ENCODE measurements at places on chromosomes 2 and 18. TPM values are rescaled to one million over a fixed set of nuclear protein-coding genes. Genes with fewer than 3 reads are reported as not detected.

The SLC4A5 gene
- 0.93 TPM for total RNA-seq

- no peak overlapping the region for H3K4me3 ChIP-seq
- H3K27me3 ChIP-seq, result no peaks in the 10 kb centered on the region
- no peaks in the 10 kb centered on the region for H3K4me1 ChIP-seq
- no peak overlapping the region for H3K27ac ChIP-seq
- DNase-seq, result no peak
- no peaks in the 10 kb centered on the region for H3K36me3 ChIP-seq
Observed at GRCh38 chr2:120858361-120859106, 122.9 kb downstream of the GLI2 start.

GRCh38 chr2:9753276-9753600 is 90.0 kb upstream of the TAF1B start:
- H3K27me3 ChIP-seq, result peaks cover 32% of the 10 kb centered on the region
- DNase-seq, result peak; percentile 83
- H3K36me3 ChIP-seq, result no peaks in the 10 kb centered on the region
- peak overlapping the region; percentile 56 for H3K4me3 ChIP-seq
- H3K4me1 ChIP-seq, result peaks cover 59% of the 10 kb centered on the region

GRCh38 chr2:111162718-111163331 is 42.1 kb downstream of the BCL2L11 start:
- no peak for DNase-seq
- no peak overlapping the region for H3K4me3 ChIP-seq
- H3K27me3 ChIP-seq, result no peaks in the 10 kb centered on the region
- peaks cover 45% of the 10 kb centered on the region for H3K4me1 ChIP-seq
- peaks cover 83% of the 10 kb centered on the region for H3K36me3 ChIP-seq

The SOX11 gene
- not detected for total RNA-seq
